ENCODE measurements at places on chromosomes 3 and 15.

DNA sequence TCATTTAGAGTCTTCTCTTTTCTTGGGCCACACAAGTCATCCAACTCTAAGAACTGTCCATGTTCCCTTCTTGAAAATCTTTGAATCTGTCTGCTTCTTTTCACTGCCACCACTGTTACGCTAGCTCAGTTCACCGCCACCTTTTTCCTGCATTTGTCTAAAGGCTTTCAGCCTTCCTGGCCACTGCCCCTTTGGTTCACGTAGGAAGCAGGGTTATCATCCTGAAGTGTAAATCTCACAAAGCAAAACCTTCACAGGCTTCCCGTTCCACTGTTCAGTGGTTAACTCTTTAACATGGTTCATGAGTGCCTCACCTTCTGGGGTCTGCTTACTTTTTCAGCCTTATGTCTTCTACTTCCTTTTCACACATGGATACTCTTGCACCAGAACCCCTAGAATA, 26.3 kb upstream of the CCDC39 start:
- no peak for DNase-seq

GRCh38 chr3:48538451-48538850, 18.2 kb downstream of the PFKFB4 start:
- DNase-seq: no peak

- DNase-seq: no peak
These were observed 35.4 kb upstream of the TMEM158 start for GRCh38 chr3:45261333-45262110.

GRCh38 chr3:126284258-126284904, 72.8 kb downstream of the KLF15 start:
- no peak for DNase-seq

DNA sequence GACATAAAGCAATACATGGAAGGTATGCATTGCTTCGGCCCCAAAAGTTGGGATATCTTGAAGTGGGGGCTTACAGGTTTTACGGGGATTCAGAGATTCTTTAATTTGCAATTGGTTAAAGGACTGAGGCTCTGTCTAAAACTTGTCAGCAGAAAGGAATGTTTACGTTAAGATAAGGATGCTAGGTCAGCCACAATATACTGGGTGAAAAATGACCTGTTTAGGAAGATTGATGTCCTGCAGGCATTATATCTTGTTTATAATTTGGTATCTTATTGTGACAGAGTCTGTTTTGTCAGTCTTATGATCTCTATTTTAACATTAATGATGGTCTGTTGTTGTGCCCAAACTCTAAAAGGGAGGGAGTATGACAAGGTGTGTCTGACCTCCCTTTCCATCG, 15.3 kb upstream of the CCNDBP1 start:
- no peak for DNase-seq

DNA sequence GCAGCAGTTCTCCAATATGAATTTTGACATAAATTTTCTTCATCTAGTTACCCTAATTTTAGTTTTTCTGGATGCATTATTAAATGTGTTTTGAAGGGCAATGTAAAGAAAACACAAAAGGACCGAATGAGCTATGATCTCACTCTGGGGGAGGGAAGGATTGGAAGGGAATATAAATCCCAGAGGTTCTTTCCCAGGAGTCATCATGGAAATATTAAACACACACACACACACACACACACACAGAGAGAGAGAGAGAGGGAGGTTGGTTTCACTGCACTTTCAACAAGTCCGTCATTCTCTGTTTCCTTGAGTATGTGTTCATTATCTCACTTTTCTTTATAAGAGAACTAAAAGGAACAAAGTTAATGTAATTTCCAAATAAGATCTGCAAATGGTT, 70.7 kb upstream of the DCBLD2 start:
- DNase-seq: no peak

GRCh38 chr3:45143673-45144671, 2.2 kb downstream of the CDCP1 start:
- no peak for DNase-seq

GRCh38 chr3:47419083-47420043, 38.5 kb downstream of the PTPN23 start:
- DNase-seq: no peak

DNA sequence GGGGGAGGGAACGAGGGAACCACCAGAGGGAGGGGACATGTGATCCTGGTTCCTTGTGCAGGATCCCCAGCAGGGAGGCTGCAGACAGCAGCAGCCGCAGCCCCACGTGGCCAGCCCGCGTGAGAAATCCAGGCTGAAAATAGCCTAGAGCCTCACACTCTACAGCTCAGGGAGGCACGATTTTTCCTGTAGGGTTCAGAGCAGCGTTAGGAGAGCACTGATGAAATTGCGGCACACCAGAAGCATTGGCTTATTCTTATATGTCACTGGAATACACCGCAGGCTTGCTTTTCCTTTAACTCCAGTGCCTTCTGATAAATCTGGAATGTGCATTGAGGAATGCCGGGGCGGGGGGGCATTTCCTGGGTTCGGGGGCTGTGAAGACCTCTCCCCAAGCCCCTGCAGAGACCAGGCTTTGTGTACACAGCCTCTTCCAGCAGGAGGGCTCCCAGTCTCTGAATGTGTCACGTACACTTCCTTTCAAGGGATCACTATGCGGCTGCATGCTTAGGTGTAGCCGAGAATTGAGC, 193.0 kb downstream of the ATP10A start:
- no peak for DNase-seq

- no peak for DNase-seq
These were observed 15.1 kb downstream of the TM4SF1 start for GRCh38 chr3:149362366-149362765.

DNA sequence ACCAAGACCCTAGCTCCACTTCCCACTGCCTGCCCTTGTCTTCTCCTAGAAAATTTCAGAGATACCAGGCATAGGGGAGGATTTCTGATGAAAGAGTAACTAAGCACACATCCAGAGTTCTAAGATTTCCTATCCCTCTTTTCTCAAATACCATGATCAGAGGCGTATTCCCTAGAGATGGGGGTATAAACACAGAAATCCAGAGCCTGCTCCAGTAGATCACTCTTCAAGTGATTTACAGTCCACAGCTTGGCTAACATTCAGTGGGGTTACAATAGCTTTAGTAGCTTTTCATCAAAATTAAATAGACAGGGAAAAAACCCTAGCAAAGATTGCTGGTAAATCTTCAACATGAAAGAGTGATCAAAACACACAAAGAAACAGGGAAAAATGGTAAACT, 800.7 kb upstream of the GRM7 start:
- DNase-seq: no peak

DNA sequence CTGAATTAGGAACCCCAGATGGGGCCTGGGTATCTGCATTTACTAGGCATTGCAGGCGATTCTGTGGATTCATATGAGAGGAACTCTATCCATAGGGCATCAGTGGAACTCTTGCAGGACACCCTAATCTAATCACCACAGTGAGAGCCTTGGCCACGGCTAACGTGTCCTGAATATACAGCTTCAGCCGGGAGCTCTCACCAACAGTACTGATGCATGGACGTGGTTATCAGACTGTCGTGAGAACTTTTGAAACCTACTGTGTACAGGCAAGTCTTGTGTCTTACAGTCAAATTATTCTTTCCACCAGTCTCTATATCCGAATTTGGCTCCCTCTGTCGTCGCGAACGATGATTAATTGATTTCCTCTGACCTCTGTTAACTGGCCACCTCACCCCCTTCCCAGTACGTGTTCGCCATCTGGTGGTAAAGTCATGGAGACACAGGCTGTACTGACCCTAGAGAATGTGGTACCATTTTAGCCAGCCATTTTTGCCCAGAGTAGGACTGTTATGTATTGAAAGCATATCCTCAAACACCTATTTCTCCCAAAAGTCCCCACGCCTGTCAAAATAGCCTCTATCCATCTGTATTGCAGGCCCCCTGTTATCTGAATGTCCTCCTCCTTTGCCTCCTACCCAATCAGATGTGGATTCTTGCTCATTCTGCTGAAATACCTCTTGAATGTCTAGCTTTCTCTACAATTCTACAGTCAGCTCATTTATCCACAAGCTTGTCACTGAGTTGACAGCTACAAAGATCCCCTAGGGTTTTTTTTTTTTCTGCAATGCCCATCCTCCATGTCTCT, 39.7 kb downstream of the GLDN start:
- DNase-seq: no peak

GRCh38 chr15:49847423-49848281, 226.8 kb downstream of the DTWD1 start:
- DNase-seq: no peak

GRCh38 chr15:86157606-86158293, 78.1 kb downstream of the AGBL1 start:
- DNase-seq: no peak

- no peak for DNase-seq
These were observed 22.8 kb downstream of the BCL2A1 start for GRCh38 chr15:79948095-79948695.

DNA sequence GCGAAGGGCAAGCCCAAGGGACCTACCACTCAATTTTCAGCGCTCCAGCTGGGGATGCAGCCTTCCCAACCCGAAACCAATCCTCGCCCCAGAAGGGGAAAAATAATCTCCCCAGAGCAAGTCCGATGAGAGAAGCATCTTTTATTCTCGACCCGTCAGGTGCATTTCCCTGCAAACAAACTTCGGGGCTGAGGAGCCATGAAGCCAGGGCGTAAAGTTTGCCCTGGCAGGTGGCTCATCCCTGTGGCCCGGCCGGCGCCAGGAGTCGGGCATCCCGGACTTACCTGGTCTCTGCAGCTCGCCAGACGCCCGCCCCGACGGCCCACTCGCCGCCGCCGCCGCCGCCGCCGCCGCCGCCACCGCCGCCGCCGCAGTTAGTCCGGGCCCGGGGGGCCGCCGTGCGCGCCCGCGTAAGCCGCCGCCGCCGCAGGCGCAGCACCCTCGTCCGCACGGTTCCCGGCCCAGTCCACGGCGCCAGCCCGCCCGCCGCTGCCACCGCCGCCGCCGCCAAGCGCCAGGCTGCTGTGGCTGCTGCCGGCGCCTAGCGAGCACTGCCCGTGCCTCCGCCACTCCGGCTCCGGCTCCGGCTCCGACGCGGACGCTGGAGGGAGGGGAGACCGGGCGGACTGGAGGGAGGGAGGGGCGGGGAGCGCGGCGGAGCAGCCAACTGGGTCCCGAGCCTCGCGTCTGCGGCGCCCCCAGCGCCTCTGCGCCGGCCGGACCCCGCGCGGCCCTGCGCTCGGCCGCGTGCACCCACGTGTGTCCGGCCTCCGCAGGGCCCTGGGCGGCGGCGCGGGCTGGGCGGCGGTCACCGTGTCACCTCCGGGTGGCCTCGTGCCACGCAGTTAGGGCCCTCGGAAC, at the start of gene CNTN3:
TSS of gene CNTN3 (minus strand) at position 553 of the 861 bp plus-strand sequence. CDS start 93,547 bp downstream, outside the sequence.
- no peak for DNase-seq

- DNase-seq: no peak
These were observed 335.6 kb downstream of the FOXP1 start for GRCh38 chr3:71247958-71248335.

- DNase-seq: no peak
These were observed 15.0 kb upstream of the KCNMB3 start for GRCh38 chr3:179265875-179266274.

- no peak for DNase-seq
These were observed 61.4 kb downstream of the ZNF609 start for GRCh38 chr15:64521726-64522164.

GRCh38 chr3:81789691-81790090, 28.2 kb upstream of the GBE1 start:
- DNase-seq: no peak

- DNase-seq: no peak
These were observed 68.9 kb downstream of the ARMC8 start for GRCh38 chr3:138256022-138256421.
